AG10803 (cell line): ENCODE measurements at places on chromosomes 16 and 17.
A peak's percentile ranks its signal among the peaks of the same experiment; 100 is the strongest.

- no peak for DNase-seq
Measured at GRCh38 chr16:71351558-71351901, 7.0 kb upstream of the CALB2 start.

DNA sequence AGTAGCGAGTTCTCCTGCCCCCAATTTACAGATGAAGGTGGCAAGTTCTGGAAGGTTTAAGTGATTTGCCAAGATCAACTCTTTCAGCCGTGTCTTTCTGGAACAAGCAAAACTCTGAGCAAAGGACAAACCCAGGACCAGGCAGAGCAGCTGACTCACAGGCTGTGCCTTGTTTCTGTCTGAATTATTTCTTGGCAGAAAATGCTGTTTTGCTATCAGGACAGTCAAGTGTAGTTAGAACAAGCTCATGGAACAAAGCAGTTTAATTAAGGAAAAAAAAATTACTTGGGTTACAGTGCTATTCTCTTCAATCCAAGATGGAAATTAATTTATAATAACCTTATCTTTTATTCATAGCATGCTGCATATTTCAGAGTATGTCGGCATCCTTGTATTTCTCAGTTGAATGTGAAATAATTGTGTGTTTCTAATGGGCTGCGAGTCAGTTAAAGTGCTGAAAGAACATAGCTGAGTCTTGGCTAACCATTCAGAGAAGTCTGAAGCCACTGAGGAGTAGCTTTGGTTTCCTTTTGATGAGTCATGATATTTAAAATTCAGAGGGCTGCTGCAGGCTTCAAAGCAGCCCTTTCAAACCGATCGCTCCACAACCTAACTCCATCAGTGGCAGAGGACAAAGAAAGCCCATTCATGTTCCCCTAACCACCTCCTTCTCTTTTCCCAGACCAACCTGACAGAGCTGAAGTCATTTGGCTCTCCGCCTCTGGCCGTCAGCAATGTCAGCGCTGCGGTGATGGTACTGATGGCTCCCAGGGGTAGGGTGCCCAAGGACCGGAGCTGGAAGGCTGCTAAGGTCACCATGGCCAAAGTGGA lies 143.7 kb downstream of the ZNF18 start:
- DNase-seq: no peak

GRCh38 chr16:86550281-86550680 lies 4.8 kb downstream of the MTHFSD start:
- no peak for DNase-seq

DNA sequence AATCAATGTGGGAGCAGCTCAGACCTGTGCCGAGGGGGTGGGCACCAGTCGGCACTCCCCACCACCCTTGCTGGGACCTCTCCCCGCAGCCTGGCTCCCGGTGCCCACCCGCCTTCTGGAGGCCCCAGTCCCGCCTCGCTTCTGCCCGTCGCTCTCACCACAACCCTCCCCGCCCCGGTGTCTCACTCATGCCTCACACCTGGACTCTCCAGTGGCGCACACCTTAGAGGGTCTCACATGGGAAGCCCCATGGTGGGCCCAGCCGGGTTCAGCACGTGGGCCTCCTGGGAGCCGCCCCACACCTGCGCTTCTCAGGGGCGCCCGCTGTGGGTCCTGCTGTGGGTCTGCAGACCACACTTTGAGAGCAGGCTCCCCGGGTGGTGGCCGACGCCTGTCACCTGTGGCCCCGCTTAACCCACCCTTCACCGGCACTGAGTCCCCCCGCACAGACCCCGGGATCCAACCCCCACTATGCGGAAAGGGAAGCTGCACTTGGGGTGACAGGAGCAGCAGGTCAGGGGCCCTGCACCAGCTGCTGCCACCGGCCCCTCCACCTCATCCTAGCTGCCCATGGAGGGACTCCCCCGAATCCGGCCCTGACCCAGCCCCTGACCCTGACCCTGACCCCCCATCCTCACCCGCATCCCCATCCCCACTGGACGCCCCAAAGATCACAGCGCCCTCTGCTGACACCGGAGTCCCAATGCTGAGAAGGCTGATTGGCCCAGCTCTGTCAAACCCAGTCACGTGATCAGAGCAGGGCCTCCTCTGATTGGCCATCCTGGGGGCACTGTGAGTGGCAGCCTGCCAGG lies 27.4 kb upstream of the SLC38A10 start:
- DNase-seq: peak; percentile 17

DNA sequence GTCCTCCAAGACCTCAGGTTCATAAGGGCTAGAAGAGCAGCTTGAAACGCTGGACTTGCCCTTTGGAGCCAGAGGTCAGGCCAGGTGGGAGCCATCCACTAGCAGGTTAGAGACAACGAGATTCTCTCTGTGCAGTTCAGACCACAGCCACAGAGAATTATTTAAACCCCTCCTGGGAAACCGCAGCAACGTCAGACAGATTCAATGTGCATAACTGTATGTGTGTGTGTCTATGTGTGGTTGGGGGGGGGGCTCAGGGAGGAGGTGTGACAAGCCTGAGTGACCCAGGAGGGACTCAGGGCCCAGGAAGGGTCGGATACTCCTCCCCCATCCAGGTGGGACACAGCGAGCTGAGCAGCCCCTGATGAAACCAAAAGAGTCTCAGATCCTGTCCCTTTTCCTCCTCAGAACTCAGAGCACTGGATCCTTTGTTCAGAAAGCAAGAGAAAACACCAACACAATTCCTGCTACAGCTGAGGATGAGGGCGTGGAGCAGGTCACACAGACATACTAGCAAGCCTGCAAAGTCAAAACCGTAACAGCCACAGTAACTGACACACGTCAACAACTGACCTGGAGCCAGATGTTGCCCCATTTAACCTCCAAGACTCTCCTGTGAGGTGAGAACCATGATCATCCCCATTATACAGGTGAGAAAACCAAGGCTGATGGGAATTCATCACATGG lies 66.8 kb downstream of the XYLT1 start:
- DNase-seq: no peak

- DNase-seq: no peak
Measured at GRCh38 chr17:57317079-57317478, 60.8 kb downstream of the MSI2 start.

DNA sequence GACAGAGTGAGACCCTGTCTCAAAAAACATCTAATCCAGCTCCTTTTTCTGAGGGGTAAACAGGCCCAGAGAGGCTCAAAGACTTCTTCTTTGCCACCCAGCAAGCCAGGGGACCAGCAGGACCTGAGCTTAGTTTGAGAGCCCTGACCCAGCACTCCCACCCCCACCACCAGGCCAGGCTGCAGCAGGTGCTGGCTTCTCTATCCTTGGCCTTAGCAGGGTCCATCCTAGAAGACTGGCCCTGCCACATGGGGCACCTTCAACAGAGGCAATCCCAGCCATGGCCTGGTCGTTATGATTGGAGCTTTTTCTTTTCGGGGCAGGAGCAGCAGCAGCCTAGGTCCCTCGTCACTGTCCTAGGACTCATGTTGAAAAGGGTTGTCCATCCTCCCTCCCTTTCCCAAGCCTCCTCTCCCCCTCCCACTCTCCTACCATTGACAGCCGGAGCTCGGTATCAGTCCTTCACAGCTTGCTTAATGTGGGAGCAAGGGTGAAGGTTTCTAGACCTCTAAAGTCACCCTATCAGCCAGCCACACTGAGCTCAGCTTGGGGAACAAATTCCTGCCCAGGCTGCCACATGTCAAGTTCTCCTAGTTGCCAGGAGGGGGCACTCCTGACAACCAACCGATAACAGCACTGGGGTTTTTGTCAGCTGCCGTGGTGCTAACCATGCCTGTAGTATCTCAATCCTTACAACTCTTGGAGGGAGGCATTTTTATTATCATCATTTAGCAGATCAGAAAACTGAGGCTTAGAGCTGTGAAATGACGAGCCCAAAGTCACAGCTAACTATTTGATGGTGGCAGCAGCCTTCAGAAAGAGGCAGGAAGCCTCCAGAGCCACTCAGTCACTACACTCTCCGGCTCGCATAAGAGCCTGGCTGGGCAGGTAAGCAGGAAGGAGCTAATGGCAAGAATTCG lies 11.2 kb downstream of the MRPL27 start:
- DNase-seq: peak; percentile 74

- no peak for DNase-seq
Measured at GRCh38 chr17:34987232-34987631, 6.9 kb downstream of the LIG3 start.

DNA sequence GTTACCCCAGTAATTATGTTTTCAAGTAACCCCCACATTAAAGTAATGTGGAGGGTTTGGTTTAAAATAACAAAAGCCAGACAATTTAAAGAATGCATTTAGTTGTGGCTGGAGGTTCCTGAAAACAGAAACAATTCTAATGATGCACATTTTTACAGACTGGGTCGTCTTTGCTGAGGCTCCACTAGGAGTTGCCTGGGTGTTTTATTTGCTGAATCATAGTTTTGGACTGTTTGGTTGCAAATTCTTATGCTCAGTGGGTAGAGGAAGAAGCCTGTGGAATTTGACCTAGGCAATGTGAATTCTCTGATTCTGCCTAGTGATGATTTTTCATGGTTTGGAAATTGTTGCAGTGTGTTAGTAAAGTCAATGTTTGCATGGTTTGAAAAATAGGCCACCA lies 16.3 kb downstream of the SHISA9 start:
- DNase-seq: peak; percentile 83

- no peak for DNase-seq
Measured at GRCh38 chr17:8847891-8848290, 19.6 kb downstream of the PIK3R6 start.

DNA sequence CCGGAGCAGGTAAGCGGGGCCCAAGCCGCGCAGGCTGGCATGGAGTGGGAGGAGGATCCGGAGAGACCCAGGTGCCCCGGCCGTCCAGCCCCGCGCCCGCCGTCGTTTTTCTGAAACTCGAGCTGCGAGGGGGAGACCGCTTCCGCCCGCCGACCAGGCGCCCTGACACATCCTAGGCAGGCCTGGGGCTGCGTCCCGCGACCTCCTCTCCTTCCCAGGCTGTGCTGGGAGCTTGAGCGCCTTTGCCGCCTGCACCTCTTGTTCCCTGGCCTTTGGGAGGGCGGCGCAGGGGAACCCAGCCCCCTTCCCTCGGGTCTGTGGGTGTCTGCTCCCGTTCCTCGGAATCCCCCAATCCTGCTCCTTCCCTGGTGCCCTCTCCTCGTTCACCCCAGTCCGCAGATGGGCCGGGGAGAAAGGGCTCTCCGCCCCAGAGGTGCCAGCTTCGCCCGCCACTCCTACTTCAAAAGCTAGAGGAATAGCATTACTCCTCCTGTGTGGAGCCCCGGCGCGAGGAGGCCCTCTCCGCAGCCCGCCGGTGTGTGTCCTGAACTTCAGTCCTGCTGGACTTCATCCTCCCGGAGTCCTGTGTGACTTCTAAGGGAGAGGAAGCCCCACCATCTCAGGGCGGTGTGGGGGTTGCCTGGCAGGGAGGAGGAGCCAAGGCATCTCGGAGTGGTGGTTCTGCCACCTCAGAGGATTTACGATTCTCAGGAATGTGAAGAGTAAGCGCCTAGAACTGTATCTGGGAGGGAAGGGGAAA lies 1.0 kb downstream of the NHERF1 start:
- no peak for DNase-seq
